ENCODE measurements at places on chromosomes 12 and 14.
A peak's percentile ranks its signal among the peaks of the same experiment; 100 is the strongest.

DNA sequence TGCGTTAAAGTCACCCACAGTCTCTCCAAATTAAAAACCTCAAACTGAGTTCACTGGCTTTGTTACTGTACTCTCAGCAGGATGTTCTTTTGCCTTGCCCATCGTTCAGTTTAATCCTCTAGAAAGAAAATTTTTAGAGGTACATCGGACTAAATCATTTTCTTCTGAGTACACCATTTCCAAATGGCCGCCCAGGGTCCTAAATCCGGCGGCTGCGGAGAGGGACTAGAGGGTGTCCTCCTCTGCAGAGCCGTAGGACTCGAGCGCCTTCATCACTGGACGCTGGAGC is 1.4 kb downstream of the LIN7A start:
- DNase-seq: no peak

GRCh38 chr14:29953501-29953900 is 25.9 kb upstream of the PRKD1 start:
- no peak for DNase-seq

DNA sequence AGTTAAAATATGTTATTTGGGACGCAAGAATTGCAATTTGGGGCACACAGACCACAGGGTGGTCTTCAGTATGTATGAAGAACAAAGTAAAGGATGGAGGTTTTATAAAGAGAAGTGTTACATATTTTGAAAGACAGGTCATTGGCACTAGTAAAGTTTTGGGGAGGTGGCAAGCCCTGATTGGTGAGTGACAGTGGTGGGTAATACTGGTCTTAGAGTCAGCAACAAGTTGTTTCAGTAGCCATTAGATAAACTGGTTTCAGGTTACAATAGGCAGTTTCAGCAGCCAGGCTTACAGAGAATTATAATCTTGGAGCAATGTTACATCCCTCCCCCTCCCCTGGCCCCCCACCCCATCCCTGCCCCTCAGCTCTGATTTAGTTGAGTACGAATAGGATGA is 17.5 kb downstream of the MARK3 start:
- no peak for DNase-seq

DNA sequence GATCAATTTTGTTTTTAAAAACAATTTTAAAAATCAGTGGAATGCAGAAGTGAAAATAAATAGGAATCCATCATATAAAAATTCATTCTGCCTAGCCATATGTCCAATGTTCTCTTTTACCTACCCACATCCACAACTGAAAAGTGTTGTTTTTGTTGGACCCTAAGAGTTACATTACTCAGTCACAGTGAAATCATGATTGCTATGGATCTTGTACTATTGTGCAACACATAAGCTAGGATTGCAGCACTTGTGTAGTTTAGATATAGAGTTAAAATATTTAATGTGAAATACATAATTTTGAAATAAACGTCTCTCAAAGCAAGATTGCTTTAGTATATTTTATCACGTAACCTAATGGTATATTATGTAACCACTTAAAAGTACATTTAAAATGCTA is 213.3 kb upstream of the CLEC14A start:
- no peak for DNase-seq

DNA sequence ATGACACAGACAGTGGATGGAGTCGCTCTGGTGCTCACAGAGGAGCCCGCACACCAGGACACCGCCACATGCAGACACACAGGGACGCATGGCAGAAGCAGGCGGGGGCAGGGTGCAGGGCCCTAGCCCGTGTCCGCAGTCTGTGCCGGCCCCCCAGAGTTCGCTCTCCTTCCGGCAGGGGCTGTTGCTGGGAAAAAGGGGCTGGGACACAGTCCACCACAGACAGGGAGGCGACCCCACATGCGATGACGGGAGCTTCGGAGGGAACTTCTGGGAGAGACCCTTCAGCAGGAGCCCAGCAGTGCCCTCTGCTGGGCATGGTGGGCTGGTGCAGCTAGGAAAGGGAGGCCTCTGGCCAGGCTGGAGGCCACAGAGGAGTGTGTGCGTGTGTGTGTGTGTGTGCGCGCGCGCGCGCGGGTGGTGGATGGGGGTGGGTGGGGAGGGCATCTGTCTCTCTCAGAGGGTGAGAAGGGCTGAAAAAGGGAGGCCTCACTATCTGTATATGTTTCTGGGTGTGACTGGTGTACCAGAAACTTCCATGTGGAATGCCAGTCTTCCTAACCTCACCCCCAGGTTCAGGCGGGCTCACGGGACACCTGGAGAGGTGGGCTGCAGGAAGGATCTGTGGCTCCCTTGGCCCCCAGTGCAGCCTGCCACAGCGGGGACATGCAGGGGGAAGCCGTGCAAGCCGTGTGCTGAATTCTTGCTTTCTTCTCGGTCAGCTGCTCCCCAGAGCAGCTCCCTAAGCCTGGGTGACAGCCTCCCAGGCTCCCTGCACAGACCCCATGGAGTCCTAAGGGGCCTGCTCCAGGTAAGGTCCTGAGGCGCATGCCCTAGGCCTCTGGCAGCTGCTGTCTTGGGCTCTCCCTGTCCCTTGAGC is 60.7 kb downstream of the PLEKHG3 start:
- DNase-seq: peak; percentile 80

DNA sequence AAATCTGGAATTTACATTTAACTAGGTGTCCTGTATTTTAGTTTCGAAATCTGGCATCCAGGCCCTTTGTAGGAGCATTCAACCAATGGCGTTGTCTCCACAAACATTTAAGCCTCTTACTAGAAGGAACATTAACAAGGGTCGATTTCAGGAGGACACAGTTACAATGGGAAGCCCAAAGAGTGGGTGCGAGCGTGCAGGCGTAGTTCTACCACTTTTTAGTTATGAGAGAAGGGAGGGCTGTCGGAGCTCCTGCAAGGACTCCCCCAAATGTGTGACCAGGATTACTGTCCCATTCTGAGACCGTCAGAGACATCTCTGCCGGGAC is 365 bp upstream of the ABHD4 start:
- DNase-seq: no peak

DNA sequence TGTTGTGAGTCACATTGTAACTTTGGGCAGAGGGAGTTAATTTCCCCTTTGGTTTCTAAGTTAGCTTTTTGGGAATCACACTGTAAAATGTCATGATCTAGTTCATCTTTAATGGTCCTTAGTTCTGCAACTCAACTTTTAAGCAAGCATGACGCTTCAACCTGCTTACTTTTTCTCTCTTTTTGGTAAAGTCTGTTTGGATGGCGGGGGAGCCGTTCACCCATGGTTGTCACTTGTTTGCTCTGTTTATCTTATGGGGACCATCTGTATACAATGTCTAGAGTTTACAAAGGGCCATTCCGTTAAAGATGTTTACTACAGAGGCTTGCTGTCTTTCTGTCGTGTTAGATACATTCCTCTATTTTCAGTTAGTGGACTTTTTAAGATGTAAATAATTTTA is 172.0 kb downstream of the SRGAP1 start:
- no peak for DNase-seq

- no peak for DNase-seq
Measured at GRCh38 chr12:111274777-111275176, 94.1 kb downstream of the PHETA1 start.

- DNase-seq: no peak
Measured at GRCh38 chr12:124704619-124705018, 137.2 kb upstream of the NCOR2 start.

DNA sequence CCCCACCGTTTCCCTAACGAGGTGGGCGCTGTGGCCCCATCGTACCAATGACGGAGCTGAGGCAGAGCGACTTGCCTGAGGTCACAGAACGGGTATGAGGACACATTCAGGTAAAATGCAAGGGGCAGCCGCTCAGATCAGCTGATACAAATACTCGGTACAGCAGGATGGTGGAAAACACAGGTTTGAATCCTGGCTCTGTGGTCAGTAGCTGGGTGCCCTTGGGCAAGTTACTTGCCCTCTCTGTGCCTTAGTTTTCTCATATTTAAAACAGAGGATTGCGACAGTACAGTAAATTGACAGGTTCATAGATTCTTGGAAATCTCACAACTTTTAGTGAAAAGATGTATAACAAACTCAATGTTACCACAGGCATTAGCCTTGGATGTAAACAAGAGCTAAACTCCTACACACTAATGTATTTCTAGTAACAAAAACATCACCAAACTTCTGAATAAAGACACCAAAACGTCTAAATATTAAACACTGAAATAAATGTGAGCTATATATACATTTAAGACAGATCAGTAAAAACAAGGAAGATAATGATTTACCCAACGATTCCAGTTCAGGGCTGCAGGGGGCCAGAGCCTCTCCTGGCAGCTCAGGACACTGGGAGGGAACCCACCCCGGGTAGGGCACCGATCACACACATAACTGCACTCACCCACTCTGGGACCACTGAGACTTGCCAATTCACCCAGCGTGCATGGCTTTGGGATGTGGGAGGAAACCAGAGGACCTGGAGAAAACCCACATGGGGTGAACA is 128.4 kb downstream of the RBM19 start:
- no peak for DNase-seq

DNA sequence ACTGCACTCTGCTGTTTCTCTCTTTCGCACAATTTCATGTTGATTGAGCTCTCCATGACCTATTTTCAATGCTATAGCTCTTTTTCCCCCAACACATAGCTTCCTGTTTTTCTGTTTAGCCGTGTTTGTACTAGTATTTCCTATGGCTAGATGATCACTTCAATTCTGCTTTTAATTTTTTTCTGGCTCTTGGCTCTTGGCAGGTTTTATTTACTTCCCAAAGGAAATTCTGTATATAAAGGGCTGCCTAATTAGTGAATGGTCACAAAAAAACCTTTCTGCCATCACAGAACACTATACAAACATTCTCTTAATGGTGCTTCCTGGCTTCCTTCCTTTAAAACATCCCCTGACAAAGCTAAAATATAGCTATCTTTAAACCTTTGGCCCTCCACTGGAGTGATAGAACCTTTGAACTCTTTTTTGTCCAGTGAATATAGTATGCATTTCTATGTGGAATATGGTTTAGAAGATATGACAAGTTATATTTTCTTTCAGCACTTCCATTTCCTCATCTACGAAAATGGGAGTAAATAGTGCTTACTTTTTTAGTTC is 88.2 kb downstream of the RASSF9 start:
- DNase-seq: no peak

- DNase-seq: no peak
Measured at GRCh38 chr12:34291426-34291901, 269.2 kb downstream of the ALG10 start.

GRCh38 chr12:71041476-71041875 is 116.3 kb downstream of the TSPAN8 start:
- no peak for DNase-seq

- DNase-seq: no peak
Measured at GRCh38 chr12:130775953-130776856, 60.1 kb upstream of the RIMBP2 start.

DNA sequence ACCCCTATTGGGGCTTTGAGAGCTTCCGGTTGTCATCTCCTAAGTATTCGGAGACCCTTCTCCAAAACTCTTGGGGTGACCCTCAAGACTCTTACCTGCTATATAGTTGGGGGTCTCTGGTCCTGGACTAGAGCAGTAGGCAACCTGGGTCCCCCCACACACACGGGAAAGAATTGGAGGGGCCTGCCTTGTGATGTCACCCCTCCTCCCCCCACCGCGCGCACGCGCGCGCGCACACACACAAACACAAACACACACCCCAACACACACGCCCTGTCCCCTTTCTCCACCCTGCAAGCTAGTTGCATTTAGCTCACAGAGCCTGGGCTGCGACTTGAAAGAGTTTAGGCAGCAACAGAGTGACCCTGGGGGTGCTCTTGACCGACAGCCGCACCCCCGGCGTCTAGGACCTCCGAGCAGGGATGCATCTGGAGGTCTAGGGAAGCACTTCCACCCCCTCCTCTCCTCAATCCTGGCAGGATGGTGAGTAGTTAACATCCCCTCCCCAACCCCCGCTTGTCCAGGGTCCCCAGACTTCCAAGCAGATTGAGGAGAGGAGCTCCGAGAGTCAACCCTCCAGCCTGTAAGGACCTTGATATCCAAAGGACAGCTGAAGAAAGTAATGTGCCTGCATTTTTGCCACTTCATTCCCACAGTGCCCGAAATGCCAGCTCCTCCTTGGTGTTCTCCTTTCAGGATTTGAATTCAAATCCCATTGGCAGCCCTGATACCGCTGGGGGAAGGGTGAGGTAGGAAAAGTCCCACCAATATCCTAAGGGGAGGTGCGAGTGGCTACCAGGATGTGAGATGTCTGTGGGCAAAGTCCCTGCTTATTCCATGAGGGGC is 1.4 kb upstream of the DNAJC14 start:
- peak; percentile 72 for DNase-seq

GRCh38 chr14:66790101-66790500 is 282.2 kb downstream of the GPHN start:
- DNase-seq: no peak

DNA sequence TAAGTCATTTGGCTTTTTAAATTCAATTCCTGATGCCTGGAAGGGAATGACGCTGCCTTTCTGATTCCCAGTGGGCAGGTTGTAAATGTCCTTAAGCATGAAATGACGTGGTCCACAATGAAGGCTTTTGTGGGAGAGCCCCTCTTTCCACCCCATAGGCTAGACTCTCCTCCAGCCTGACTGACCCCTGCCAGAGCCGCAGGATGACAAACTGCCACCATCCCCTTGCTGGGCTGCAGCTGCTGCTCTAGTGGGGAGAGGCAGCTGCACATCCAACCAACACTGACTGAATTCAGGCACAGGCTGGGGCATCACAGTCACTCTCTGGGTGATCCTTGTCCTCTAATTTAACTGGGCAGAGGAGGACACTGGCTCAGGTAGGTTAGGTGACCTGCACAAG is 6.3 kb downstream of the TSPAN11 start:
- no peak for DNase-seq

DNA sequence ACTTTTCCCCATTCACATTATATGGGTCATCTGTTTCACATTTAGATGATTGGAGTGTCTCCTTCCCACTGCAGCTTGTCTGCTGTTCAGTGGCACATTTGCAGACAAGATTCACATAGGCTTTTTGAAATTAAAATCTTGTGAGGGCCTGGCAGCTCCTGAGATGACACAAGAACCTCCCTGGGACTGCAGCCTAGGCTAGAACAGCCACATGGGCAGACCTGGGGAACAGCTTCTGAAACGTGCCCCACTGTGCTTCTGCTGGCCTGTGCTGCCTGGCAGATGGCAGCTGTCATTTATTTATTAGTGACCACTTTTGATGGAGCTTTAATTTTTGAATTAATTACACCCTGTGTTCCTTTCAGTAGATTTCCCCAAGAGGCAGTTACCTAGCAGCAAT is 137.4 kb downstream of the GRIP1 start:
- no peak for DNase-seq

DNA sequence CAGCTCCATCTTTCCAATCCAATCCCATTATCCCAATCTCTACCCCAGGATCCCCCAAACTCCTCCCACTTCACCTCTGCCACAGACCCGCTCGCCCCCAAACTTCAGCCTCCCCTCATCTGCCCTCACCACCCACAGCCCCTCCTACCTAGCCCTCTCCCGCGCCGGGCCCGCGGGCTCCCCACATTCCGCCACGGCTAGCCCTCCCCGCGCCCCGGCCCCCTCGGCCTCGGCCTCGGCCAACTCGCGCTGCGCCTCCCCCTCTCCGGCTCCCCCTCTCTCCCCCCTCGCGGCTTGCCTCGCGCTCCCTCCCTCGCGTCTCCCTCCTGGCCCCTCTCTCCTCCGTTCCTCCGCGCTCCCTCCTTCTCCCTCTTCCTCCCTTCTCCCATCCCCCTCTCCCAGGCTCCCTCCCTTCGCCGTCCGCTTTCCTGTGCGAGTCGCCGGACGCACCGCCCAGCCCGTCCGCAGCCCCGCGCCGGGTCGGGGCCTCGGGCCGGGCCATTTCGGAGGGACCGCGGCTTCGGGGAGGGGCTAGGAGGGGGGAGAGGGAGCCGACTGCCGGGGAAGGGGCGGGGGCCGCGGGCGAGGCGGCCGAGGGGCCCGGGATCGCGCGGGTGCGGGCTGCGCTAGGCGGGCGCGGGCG is at the start of gene ATN1:
ATN1 (plus strand) TSS at position 581 of the 643 bp plus-strand sequence. CDS start 6,043 bp downstream, outside the sequence.
- DNase-seq: peak; percentile 74

All from C1 segment of cervical spinal cord (tissue), 14 donors.